ENCODE measurements at places on chromosomes 2 and 18.

- no peaks in the 10 kb centered on the region for H3K4me1 ChIP-seq
- peaks cover 13% of the 10 kb centered on the region for H3K36me3 ChIP-seq
- no peak overlapping the region for H3K27ac ChIP-seq
- no peaks in the 10 kb centered on the region for H3K27me3 ChIP-seq
- H3K4me3 ChIP-seq: no peak overlapping the region
- DNase-seq: no peak
Measured at GRCh38 chr18:50944245-50944932, 23.5 kb upstream of the ELAC1 start.

GRCh38 chr2:27954771-27955383, 64.3 kb downstream of the BABAM2 start:
- H3K27me3 ChIP-seq: no peaks in the 10 kb centered on the region
- peak; percentile 74 for DNase-seq
- H3K36me3 ChIP-seq: no peaks in the 10 kb centered on the region

- peaks cover 32% of the 10 kb centered on the region for H3K36me3 ChIP-seq
- no peak overlapping the region for H3K27ac ChIP-seq
- no peaks in the 10 kb centered on the region for H3K27me3 ChIP-seq
- no peak for DNase-seq
- no peak overlapping the region for H3K4me3 ChIP-seq
- peaks cover 10% of the 10 kb centered on the region for H3K4me1 ChIP-seq
Measured at GRCh38 chr2:74142340-74142739, 5.4 kb downstream of the BOLA3 start.

GRCh38 chr2:238277695-238278094, 10.7 kb downstream of the PER2 start:
- H3K27ac ChIP-seq: no peak overlapping the region
- peaks cover 29% of the 10 kb centered on the region for H3K36me3 ChIP-seq
- H3K4me1 ChIP-seq: peaks cover 15% of the 10 kb centered on the region
- no peaks in the 10 kb centered on the region for H3K27me3 ChIP-seq

- no peak overlapping the region for H3K4me3 ChIP-seq
- no peak overlapping the region for H3K27ac ChIP-seq
- peaks cover 4% of the 10 kb centered on the region for H3K4me1 ChIP-seq
- no peak for DNase-seq
- H3K27me3 ChIP-seq: no peaks in the 10 kb centered on the region
Measured at GRCh38 chr2:19098467-19099160, 259.8 kb downstream of the OSR1 start.
